ENCODE measurements at places on chromosomes 6 and 20.

DNA sequence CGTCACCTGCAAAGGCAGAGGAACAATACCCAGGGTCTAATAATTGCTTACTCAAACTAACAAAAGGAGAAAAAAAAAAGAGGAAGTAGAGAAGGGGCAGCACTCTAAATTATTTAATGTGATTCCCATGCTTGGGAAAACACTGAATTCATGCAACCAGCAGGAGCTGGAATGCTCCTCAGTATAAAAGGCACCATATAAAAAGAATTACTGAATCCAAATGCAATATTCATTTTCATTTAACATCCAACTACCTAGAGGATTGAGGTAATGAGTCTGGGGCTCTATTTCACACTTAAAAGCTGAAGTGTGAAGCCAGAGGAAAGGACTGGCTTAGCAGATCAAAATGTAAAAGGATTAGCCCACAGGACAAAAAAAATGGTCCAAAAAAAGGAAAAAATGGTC is 8.7 kb downstream of the B4GALT5 start:
- DNase-seq, result no peak

DNA sequence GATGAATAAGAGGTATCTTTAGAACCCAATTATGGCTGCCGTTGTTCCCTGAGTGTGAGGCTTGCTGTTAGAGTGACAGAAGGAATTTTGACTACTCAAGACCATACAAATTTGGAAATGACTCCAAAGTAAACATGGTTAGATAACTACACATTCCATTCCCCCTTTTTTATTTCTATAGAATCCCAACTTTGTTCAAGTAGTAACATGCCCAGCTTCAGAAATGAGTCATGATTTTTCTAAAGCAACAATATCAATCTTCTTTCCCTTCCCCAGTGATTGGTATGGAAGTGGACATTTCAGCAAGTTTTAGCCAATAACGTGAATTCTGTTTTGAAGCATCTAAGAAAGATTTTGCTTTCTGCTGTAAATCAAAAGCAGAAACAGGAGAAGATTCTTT is 37.8 kb downstream of the HCRTR2 start:
- peak; percentile 85 for DNase-seq

- DNase-seq, result no peak
Measured at GRCh38 chr20:38725148-38725901, 1.0 kb downstream of the SLC32A1 start.

DNA sequence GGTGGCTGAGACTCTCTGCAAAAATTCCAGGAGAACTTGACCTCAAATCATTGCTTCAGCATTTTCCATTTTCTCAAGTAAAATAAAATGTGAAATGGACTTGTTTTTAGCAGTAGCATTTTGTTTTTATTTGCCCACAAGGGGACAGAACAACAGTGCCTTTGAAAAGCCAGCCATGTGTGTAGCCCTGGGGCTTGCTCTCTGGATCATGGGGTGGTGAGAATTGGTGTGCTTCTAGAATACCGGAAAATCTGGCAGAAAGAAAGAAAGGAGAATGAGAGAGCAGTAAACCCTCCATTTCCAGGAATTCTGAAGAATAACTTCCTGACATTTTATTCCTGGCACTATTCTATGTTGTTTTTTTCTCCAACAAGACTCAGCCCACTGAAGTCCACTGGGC is 254.7 kb upstream of the MOCS1 start:
- DNase-seq, result no peak

DNA sequence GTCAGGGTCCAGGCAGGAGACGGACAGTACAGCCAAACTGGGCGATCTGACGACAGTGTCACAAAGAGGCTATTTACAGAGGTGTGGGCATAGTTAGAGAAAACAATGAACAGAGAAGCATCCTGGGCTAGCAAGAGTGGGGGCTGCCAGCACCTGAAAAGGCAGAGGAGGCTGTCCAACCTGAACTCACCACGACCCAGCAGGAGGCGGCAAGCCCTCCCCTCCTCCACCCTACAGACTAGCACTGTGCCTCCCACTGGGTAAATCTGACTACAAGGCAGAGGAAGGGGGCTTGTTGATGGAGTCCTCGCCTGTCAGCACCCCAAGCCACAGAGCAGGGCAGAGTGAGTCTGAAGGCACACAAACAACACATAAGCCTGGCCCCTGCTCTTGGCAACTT is 52.8 kb upstream of the CDYL start:
- no peak for DNase-seq

GRCh38 chr6:46528961-46529750 is 37.9 kb upstream of the RCAN2 start:
- no peak for DNase-seq

DNA sequence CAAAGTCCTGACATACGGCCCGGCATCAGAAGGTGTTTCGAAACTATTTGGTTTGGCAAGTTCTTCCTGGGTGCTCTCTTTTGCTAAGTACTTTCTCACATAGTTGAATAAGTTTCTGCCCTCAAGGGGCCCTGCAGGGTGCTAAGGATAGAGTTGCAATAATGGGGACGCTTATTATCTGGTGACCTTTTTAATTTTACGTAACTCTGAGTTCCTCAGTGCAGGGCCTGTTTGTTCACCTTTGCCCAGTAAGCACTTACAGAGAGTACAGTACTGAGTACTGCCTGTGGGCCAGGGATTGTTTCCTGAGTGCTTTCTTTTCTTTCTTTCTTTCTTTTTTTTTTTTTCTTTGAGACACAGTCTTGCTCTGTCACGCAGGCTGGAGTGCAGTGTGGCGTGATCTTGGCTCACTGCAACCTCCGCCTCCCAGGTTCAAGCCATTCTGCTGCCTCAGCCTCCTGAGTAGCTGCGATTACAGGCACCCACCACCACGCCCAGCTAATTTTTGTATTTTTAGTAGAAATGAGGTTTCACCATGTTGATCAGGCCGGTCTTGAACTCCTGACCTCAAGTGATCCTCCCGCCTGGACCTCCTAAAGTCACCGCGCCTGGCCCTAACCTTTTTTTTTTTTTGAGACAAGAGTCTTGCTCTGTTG is 4.5 kb upstream of the PXMP4 start:
- DNase-seq, result no peak

All from fibroblast of skin of abdomen (primary cell).